Activated naive CD4-positive, alpha-beta T cell treated with Interleukin-2 at 50 U/mL for 16 hours (primary cell): ENCODE measurements at places on chromosomes 12 and 14.

DNA sequence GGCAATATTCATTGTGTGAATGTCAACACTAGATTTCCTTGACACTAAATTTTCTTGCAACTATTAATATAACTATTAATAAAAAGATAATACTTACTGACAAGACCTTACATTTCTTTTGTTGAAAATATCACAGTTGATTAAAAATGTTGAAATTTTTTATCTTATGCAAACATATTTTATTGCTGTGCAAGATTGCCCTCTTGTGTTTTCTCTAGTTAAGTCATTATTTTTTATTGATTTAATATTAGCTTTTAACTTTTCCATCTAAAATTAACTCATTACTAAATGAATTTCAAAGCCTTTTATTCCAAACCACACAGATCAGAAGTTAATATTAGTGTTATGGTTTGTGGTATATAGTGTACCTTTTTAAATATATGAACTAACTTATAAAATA is 11.7 kb upstream of the NAA30 start:
- no peak for DNase-seq

DNA sequence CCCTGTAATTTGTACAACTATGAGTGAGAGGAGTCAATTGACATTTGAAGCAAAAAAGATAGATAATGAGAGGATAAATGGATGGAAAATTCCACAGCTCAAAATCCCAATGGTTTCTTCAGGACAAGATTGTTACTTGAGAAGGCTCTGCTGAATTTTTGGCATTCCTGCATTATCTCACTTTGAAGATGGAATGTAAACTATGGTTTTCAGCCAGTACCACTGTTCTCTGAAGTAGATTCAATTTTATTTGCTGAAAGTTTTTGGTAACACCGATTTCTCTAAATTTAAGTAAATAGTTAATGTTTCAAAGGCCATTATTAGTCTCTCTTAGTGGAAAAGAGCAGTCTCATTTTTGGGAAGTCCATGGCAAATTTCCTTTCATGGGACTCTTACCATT is 121.9 kb upstream of the SLC38A2 start:
- DNase-seq = no peak

DNA sequence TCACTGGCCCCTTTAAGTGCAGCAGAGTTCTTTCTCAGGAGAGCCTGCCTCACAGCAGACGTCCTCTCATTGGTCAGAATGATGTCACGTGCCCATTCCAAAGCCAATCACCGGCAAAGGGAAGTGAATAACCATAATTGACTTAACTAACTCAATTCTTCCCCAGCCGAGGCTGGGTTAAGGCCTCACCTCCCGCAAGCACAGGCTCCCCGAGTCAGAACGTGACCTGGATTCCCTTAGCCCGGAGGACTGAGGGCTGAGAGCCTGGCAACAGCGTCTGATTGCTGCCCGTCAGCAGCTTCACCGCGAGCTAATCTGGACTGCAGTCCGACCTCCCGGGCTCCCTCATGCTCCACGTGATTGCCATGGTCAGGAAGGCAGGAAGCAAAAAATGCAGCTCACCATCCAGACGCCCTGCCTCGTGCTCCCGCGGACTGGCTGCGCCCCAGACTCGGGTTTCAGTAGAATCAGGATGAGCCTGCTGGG is 92.1 kb upstream of the FZD10 start:
- DNase-seq = no peak

- no peak for DNase-seq
Observed at GRCh38 chr12:28057856-28058615, 85.5 kb upstream of the PTHLH start.

DNA sequence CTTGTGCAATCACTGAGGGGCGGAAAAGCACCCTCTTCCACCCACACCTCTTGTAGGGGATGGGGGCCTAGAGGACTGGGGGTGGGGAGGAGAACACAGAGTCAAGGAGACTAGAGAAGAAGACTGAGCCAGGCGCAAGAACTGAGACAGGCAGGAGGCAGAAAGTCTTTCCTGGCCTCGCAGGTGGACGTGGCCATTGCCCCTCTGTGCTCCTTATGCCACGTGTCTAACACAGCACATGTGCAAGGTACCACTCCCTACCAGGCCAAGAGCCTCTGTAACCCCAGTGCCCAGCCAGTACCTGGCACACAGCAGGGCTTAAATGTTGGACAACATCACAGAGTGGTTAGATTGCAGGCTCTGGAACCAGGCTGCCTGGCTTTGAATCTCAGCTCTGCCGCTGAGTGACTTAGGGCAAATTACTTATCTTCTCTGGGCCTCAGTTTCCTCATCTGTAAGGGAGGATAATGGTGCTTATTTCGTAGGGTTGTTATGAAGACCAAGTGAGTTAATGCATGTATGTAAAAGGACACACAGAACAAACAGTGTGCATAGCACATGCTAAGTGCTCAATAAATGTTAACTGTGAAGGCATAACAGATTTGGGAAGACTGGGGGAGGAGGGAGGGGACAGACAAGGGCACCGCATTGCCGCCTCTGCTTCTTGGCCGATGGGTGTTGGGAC is 1.4 kb upstream of the TAMALIN start:
- no peak for DNase-seq

GRCh38 chr12:16634786-16635185 is 28.8 kb upstream of the LMO3 start:
- DNase-seq = no peak

DNA sequence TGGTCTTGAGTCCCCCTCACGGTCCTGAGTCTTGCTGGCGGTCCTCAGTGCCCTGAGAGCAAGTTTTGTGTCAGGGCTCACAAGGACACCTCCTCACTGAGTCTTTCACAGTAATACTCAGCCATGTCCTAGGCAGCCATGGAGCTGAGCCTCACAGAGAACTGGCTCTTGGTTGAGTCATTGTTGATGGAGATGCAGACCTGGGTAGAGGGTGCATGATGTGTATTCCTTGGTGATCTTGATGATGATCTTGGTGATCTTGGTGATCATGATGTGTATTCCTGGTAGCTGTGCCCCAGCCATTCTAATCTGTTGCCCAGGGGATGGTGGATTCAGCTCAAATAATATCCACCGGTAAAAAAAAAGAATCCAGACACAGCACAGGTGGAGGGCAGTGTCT is 495.4 kb downstream of the TMEM121 start:
- no peak for DNase-seq

DNA sequence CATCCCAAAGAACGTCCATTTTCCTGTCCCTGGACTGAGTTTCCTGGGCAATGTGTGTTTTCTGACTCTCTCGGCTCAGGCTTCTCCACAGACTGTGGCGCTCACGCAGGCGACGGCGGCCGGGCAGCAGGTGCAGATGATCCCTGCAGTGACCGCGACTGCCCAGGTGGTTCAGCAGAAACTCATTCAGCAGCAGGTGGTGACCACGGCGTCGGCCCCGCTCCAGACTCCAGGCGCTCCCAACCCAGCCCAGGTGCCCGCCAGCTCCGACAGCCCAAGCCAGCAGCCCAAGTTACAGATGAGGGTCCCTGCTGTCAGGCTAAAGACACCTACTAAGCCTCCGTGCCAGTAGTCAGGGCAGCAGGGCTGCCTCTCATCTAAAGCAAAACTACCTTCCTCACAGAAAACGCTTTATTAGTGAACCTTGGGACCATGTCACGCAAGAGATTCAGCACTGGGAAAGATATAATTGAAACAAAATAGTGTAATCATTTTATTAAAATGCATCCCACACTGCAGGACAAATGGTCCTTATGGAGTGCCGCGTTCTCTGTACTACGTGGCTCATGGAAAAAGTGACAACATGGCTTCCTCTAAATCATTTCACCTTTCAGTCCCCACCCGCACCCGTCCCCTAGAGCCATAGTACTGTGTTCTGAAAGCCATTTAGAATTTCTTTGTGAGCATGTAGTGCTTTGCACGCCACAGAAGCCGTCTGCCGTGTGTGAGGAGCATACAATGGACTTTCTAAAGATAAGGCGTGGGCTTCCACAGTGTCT is 66.6 kb downstream of the DDX51 start:
- no peak for DNase-seq

DNA sequence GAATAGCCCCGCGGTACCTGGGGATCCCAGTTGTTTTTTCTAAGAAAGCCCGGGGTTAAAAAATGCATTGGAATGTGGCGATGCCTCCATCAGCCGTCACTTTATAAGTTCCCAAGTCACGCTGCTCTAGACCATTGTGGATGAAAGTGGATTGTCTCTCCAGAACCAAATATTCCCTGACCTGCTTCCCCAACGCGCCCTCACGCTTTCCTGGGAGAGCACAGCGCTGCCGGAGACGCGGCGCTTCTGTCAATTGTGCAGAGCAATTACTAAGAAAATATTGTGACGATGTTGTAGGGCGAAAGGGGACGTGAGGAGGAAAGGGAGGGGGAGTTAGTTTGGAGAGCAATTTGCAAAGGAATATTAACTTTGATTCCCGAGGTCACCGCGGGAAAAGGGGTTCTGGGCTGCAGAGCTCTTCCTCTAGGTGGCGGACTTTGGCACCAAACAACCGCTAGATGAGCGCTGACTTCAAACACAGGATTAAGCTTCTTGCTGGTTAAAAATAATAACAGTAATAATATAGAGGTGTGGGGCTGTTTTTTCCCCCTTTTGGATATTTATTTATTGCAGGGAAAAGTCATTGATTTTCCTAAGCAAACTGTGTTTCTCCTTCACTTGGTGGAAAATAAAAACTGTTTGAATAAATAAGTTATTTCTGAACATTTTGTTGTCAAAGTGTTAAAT is 9.6 kb upstream of the FOXG1 start:
- DNase-seq = no peak

GRCh38 chr14:91402771-91403600 is 14.6 kb downstream of the CCDC88C start:
- no peak for DNase-seq

DNA sequence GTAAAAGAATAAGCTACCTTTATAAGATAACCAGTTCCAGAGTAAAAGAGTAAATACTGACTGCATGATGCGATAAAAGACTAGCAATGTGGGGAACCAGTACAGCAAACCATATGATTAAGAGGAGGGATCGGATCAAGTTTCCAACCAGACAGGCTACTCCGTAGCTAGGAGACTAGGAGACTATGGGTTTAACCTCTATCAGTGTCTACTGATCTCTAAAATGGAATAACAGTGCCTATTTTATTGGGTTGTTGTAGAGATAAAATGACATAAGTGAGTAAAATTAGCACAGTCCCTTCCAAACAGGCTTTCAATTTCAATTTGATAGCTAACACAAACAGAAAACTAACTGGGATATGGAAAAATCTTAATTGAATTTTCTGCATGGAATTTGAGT is 76.0 kb downstream of the PAWR start:
- no peak for DNase-seq
